Heart right ventricle (tissue), 16 donors: ENCODE measurements at places on chromosomes 16 and 17. TPM values are rescaled to one million over a fixed set of nuclear protein-coding genes. Genes with fewer than 3 reads are reported as not detected.

- H3K27me3 ChIP-seq: no peaks in the 10 kb centered on the region
- no peaks in the 10 kb centered on the region for H3K4me1 ChIP-seq
- H3K27ac ChIP-seq: no peak overlapping the region
- no peak overlapping the region for H3K4me3 ChIP-seq
- no peaks in the 10 kb centered on the region for H3K36me3 ChIP-seq
Measured at GRCh38 chr16:2383501-2383900, 43.0 kb upstream of the ABCA3 start.

SPATA22 gene
- total RNA-seq: 0.21 TPM

UTS2R gene
- 5.9 TPM for total RNA-seq

- peaks cover 18% of the 10 kb centered on the region for H3K4me1 ChIP-seq
- H3K27ac ChIP-seq: peak within 1 kb of the TSS; percentile 1
- peak within 1 kb of the TSS; percentile 76 for H3K4me3 ChIP-seq
- no peaks in the 10 kb centered on the region for H3K36me3 ChIP-seq
- DNase-seq: peak; percentile 53
Measured at GRCh38 chr17:44708401-44709263, at the start of gene DBF4B. TSS of gene DBF4B (plus strand) at chr17:44708665. CDS start at chr17:44708821, 156 bp downstream.

- H3K4me1 ChIP-seq: no peaks in the 10 kb centered on the region
- H3K36me3 ChIP-seq: no peaks in the 10 kb centered on the region
- DNase-seq: no peak
Measured at GRCh38 chr16:10383626-10384025, 2.2 kb upstream of the ATF7IP2 start.

NUDT7 gene
- 58.2 TPM for total RNA-seq

ZFPM1 gene
- 3.8 TPM for total RNA-seq

CA4 gene
- 13.5 TPM for total RNA-seq

GRCh38 chr16:9597967-9598730, 506.7 kb downstream of the HAPSTR1 start:
- no peaks in the 10 kb centered on the region for H3K36me3 ChIP-seq
- no peak overlapping the region for H3K4me3 ChIP-seq
- H3K27ac ChIP-seq: no peak overlapping the region
- H3K27me3 ChIP-seq: peaks cover 8% of the 10 kb centered on the region
- H3K4me1 ChIP-seq: no peaks in the 10 kb centered on the region
- DNase-seq: no peak

DNA sequence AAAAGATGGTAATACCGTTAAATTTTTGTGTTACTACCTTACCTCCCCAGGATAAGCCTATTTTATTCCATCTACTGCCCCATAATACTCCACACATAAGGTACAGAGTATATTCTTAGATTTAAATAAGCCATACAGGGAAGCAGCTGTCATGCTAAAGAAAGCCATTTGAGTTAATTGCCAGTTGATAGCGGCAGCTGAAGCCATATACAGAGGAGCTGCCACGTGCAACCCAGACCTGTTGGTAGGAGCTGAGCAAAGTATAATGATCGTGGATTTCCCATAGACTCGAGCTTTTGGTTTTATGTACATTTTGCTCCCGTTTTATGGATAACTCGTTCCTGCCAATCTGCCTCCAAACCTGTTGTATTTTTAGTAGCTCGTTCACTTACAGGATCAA, 12.0 kb downstream of the CPSF4L start:
- no peaks in the 10 kb centered on the region for H3K27me3 ChIP-seq
- DNase-seq: no peak
- H3K27ac ChIP-seq: no peak overlapping the region
- H3K4me3 ChIP-seq: no peak overlapping the region
- H3K36me3 ChIP-seq: no peaks in the 10 kb centered on the region

GRCh38 chr17:54992797-54993639, 24.5 kb downstream of the STXBP4 start:
- H3K4me3 ChIP-seq: no peak overlapping the region
- peak; percentile 8 for DNase-seq
- H3K36me3 ChIP-seq: peaks cover 22% of the 10 kb centered on the region
- H3K27ac ChIP-seq: no peak overlapping the region
- H3K27me3 ChIP-seq: no peaks in the 10 kb centered on the region

DNA sequence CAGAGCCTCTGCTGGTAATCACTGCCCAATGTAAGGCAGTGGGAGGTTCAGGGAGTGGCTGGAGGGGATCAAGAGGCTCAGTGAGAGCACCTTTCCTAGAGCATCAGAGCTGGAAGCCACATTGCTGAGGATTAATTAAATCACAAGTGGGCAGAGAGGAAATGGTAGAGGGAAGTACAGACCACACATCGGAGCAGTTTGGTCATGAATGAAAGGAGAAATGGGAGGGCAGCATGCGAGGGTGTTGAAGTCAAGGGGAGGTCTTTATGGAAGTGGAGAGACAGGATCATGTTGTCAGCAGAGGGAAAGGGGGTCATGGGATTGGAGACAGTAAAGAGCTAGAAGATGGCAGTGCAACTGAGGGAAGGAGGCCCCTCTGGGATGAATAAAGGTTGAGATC, 2.3 kb downstream of the CCL17 start:
- H3K27me3 ChIP-seq: no peaks in the 10 kb centered on the region
- no peak overlapping the region for H3K4me3 ChIP-seq

GRCh38 chr16:51048544-51048943, 102.5 kb downstream of the SALL1 start:
- H3K4me1 ChIP-seq: no peaks in the 10 kb centered on the region
- peaks cover 3% of the 10 kb centered on the region for H3K27me3 ChIP-seq
- H3K4me3 ChIP-seq: no peak overlapping the region
- no peak for DNase-seq
- no peak overlapping the region for H3K27ac ChIP-seq

GRCh38 chr17:36730857-36731490, 129.6 kb downstream of the MRM1 start:
- H3K27ac ChIP-seq: no peak overlapping the region
- DNase-seq: no peak
- H3K36me3 ChIP-seq: no peaks in the 10 kb centered on the region
- H3K27me3 ChIP-seq: peaks cover 57% of the 10 kb centered on the region
- H3K4me3 ChIP-seq: no peak overlapping the region

GRCh38 chr16:13194766-13195165, 293.4 kb downstream of the SHISA9 start:
- H3K27me3 ChIP-seq: no peaks in the 10 kb centered on the region
- H3K27ac ChIP-seq: no peak overlapping the region
- DNase-seq: no peak
- no peak overlapping the region for H3K4me3 ChIP-seq

GRCh38 chr17:81412490-81413093, 17.3 kb downstream of the BAHCC1 start:
- H3K4me3 ChIP-seq: no peak overlapping the region
- H3K27me3 ChIP-seq: no peaks in the 10 kb centered on the region
- peak overlapping the region; percentile 50 for H3K27ac ChIP-seq
- DNase-seq: no peak
- H3K36me3 ChIP-seq: no peaks in the 10 kb centered on the region

KRTAP17-1 gene
- total RNA-seq: not detected

PABPN1L gene
- not detected for total RNA-seq

TERB1 gene
- total RNA-seq: not detected

DNA sequence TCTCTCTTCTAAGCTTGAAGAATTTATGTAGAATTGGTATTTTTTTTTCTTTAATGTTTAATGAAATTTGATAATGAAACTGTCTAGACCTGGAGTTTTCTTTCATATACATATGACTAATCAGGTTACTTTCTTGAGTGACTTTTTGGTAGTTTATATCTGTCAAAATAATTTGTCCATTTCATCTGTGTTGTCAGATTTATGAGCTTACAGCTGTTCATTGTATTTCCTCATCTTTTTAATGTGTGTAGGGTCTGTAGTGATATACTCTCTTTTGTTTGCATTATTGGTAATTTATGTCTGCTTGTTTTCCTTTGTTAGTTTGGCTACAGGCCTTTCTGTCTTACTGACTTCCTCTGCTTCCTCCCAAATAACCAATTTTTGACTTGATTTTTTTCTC, 55.7 kb downstream of the TAOK1 start:
- H3K27ac ChIP-seq: no peak overlapping the region
- no peak for DNase-seq
- H3K4me1 ChIP-seq: peaks cover 32% of the 10 kb centered on the region
- H3K27me3 ChIP-seq: no peaks in the 10 kb centered on the region
- no peaks in the 10 kb centered on the region for H3K36me3 ChIP-seq

GRCh38 chr16:62010186-62010585, 26.1 kb downstream of the CDH8 start:
- H3K27ac ChIP-seq: no peak overlapping the region
- H3K27me3 ChIP-seq: no peaks in the 10 kb centered on the region

GRCh38 chr16:30969246-30969842, 11.8 kb downstream of the SETD1A start:
- DNase-seq: no peak
- no peak overlapping the region for H3K27ac ChIP-seq
- no peaks in the 10 kb centered on the region for H3K4me1 ChIP-seq
- H3K4me3 ChIP-seq: no peak overlapping the region
- no peaks in the 10 kb centered on the region for H3K27me3 ChIP-seq

GRCh38 chr17:29155966-29156338, 24.2 kb downstream of the MYO18A start:
- DNase-seq: no peak
- no peaks in the 10 kb centered on the region for H3K27me3 ChIP-seq
- peaks cover 54% of the 10 kb centered on the region for H3K4me1 ChIP-seq
- H3K27ac ChIP-seq: peak overlapping the region; percentile 89

DNA sequence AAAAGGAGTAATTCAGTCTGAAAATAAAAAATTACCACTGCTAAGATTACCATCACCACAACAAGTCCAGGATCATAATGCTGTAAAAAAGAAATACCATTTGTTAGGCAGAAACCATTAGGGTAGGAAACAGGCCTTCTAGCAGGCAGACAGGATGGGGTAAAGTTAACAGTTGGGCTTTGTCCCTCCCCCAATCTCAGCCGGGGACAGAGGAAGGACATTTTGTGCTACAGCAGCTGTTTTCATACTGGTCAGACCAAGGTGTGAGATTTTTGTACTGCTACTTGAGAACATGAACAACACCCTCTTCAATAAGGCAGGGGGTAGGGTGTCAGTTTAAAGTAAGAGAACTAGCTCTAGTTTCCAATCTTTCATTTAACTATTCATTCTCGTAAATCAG, 49.2 kb upstream of the ITGA2B start:
- peak overlapping the region; percentile 25 for H3K27ac ChIP-seq
- H3K4me1 ChIP-seq: peaks cover 21% of the 10 kb centered on the region
- no peaks in the 10 kb centered on the region for H3K27me3 ChIP-seq
- peaks cover 25% of the 10 kb centered on the region for H3K36me3 ChIP-seq

MAP2K6 gene
- 3.4 TPM for total RNA-seq

DNA sequence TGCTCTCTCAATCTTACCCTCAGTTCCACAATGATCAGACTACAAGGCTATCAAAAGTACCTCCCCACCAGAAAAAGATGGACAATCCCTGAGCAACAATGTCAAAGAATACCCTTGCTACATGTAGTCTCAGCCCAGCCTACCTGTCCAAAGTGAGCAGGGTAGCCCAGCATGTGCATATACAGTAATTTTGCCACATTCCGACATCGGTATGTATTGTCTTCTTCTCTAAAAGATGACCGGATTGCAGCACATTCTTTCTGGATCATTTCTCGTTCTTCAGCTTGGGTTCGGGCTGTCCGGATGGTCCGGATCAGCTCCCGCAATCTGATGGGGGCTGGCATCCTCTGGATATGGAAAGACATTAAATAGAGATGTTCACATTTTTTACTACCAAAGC, 19.5 kb downstream of the AP1G1 start:
- H3K27me3 ChIP-seq: no peaks in the 10 kb centered on the region
- no peak overlapping the region for H3K4me3 ChIP-seq
- no peak overlapping the region for H3K27ac ChIP-seq
- H3K4me1 ChIP-seq: peaks cover 34% of the 10 kb centered on the region
- no peak for DNase-seq

- H3K27me3 ChIP-seq: no peaks in the 10 kb centered on the region
- no peak for DNase-seq
- peaks cover 44% of the 10 kb centered on the region for H3K36me3 ChIP-seq
- H3K27ac ChIP-seq: peak overlapping the region; percentile 98
Measured at GRCh38 chr17:80264205-80265075, 3.8 kb downstream of the RNF213 start.

GCGR gene
- not detected for total RNA-seq

DNA sequence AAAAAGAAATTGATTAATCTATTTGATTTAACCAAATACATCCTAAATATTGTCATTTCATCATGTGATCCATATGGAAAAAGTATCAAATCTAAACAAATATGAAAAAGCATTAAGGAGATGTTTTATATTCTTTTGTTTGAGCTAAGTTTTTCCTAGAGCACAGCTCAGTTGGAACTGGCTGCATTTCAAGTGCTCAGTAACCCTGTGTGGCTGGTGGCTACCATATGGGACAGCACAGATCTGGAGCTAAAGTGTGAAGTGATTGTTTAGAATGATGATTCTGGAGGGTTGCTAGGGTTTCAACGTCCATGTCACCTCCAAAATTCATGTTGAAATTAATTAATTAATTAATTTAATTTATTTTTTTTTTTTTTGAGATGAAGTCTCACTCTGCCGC, 137.5 kb downstream of the XYLT1 start:
- H3K36me3 ChIP-seq: no peaks in the 10 kb centered on the region
- no peaks in the 10 kb centered on the region for H3K27me3 ChIP-seq
- H3K4me1 ChIP-seq: peaks cover 16% of the 10 kb centered on the region
- H3K27ac ChIP-seq: no peak overlapping the region
- no peak overlapping the region for H3K4me3 ChIP-seq

PRR35 gene
- total RNA-seq: not detected

TMEM238L gene
- total RNA-seq: not detected

C16orf89 gene
- 12.8 TPM for total RNA-seq

- H3K27me3 ChIP-seq: no peaks in the 10 kb centered on the region
- H3K4me3 ChIP-seq: no peak overlapping the region
- peak overlapping the region; percentile 96 for H3K27ac ChIP-seq
- DNase-seq: no peak
- H3K36me3 ChIP-seq: no peaks in the 10 kb centered on the region
- H3K4me1 ChIP-seq: peaks cover 91% of the 10 kb centered on the region
Measured at GRCh38 chr16:75111514-75111940, 5.1 kb downstream of the LDHD start.

KCNJ2 gene
- 76.0 TPM for total RNA-seq

CPNE7 gene
- not detected for total RNA-seq

DNA sequence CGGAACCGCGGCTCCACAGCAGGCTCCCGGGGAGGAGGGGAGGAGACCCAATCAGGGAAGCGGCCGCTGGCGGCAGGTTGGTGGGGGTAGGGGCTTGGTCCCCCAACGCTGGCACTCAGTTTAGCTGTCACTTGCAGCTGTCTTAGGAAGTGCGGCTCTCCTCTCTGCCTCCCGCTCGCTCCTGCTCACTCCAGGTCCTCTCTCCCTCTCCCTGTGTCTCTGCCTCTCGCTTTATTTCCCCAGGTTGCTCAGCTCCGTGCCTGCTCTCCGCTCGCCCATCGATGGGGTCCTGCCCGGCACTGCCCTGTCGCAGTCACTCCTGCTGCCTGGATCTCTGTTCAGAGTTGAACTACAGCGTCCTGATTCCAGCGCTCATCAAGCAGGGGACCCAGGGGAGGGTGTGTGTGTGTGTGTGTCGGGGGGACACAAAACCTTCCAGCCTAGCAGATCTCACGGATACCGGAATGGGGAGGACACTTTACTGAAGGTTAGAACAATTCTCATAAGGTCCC, 145.6 kb downstream of the ENGASE start:
- H3K27me3 ChIP-seq: peaks cover 100% of the 10 kb centered on the region
- H3K4me3 ChIP-seq: no peak overlapping the region
- no peak overlapping the region for H3K27ac ChIP-seq
- DNase-seq: no peak
- H3K4me1 ChIP-seq: peaks cover 6% of the 10 kb centered on the region
